ENCODE measurements at places on chromosomes 16 and 17. TPM values are rescaled to one million over a fixed set of nuclear protein-coding genes. Genes with fewer than 3 reads are reported as not detected.

DNA sequence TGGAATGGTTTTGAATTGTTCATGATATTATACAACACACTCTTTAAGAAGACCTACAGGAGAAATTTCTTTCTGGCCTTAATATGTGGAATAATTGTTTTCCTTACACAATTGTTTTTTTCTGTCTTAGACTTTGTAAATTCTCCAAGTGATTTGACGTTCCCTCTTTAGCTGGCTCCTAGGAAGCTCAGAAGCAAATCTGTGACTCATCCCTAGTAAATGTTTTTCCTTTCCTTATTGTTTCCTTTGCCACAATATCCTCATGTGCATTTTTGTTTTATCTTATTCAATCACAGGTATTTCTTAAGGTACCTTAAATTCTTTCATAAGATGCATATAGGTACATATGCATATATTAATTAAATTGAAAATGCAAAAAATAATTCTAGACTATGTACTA is 13.5 kb downstream of the KIAA0753 start:
- DNase-seq, result no peak

GRCh38 chr16:75267631-75268264 is 16.3 kb upstream of the BCAR1 start:
- no peak for DNase-seq

DNA sequence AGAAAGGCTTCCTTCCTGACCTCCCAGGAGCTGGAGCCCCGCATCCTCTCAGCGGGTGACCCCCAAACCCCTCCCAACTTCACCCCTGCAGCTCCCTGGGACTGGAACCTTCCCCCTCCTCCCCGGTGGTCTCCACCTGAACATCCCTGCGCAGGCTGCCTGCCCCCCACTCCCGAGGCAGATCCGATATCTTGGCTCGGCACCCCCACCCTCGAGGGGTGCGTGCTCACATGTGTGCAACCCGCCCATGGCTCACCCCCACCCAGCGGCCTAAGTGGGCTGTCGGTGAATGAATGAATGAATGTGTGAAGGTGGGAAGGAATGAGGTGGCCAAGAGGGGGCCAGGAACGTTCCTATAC is 39.7 kb downstream of the SLC7A5 start:
- DNase-seq, result no peak

TMEM132E gene
- not detected for total RNA-seq

DNASE1L2 gene
- total RNA-seq, result 1.3 TPM

CPHXL2 gene
- total RNA-seq, result not detected

LRRC75A gene
- 5.1 TPM for total RNA-seq

GAS7 gene
- 115 TPM for total RNA-seq

ABCA8 gene
- 33.8 TPM for total RNA-seq

SLFN5 gene
- total RNA-seq, result 36.7 TPM
